Activated CD8-positive, alpha-beta memory T cell treated with anti-CD3 and anti-CD28 coated beads for 4 hours (primary cell): ENCODE measurements at places on chromosomes 1 and 21.
A peak's percentile ranks its signal among the peaks of the same experiment; 100 is the strongest.

DNA sequence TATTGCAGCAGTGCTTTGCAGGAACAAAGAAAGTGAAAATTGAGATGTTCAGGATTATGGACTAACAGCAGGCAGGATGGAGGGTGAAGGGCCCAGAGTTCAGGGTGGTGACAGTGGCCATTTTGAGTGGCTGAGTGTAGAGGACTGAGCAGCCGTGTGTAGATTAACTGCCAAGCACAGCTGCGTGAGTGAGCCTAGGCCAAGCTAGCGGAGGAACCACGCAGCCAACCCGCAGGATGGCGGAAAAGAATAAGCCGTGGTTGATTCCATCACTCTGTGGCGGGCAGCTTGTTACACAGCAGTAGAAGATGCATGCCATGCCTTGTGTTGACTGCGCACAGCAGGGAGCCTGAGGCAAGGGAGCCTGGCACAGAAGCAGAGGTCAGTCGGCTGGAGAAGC lies 102.5 kb upstream of the KIF26B start:
- DNase-seq = no peak

GRCh38 chr21:31221043-31221442 lies 123.0 kb downstream of the TIAM1 start:
- no peak for DNase-seq

GRCh38 chr1:224884361-224884801 lies 45.1 kb upstream of the DNAH14 start:
- DNase-seq = no peak

DNA sequence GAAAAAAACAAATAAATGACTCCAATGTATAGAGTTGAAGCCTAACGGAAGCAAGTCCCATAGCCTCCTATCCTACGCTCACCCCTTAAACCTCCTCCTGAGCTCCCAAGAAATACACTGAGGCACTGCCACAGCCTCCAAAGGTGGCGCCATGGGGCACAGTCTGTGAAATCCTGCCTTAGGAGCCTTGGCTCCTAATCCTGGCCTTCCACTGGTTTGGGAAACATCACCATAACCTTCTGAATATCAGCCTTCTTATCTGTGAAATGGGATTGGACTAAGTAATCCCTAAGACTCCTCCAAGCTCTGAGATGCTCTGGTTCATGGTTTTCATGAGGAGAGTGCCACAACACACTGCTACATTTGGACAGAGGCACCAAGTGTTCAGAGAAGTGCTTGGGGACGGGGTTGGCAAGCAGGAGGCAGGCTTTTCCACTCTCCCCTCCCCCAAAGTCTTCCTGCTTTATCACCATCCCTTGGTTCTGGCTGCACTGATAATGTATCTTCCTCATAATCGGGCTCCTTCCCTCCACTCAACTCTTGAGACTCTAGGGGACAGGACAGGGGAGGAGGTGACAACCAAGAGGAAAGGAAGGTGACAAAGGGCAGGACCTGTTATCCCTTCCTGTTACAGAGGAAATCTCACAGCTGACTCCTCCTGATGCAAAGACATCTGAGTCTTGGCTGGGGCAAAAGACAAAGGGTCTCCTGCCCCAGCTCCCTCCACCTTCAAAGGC lies 2.7 kb downstream of the SLAMF7 start:
- DNase-seq = no peak

DNA sequence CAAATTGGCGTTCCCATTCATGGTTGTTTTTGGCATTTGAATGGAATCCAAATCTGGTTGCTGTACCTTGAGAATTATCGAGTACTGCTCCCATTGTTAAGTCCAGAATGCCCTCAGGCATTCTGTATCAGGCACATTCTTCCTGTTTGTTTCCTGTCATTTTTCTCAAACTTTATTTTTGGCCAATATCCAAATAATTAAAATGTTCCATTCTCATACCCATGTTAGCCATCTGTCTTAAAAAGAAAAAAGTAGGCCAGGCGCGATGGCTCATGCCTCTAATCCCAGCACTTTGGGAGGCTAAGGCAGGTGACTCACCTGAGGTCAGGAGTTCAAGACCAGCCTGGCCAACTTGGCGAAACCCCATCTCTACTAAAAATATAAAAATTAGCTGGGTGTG lies 29.3 kb upstream of the SHISA4 start:
- no peak for DNase-seq

DNA sequence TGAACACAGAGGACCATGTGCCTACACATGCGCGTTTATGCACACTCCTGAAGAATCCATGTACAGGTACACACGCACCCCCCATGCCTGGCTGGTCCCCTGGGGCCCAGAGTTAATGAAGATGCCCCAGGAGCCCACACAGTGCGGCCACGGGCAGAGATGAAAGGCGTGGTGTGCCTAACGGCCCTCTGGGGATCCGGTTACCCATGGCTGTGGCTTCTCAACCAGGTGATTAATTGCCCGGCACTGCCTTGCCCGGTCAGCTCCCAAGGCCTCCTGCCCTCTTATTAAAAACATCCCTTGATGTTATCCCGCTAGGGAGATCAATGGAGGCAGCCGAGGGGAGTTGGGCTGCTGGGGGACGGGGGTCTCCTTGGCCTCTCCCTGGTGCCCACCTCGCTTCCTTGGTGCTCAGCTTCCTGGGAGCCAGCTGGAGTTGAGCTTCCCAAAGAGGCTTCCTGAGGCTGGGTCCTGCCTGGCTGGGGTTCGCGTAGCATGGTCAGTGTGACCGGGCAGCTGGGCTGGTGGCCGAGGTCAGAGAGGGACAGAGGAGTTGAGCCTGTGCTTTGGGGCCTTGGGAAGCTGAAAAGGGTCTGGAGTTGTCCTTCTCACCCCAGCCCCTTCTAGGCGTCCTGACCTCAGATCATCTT lies 75.0 kb upstream of the WNT4 start:
- no peak for DNase-seq

GRCh38 chr1:107786203-107786845 lies 178.7 kb downstream of the VAV3 start:
- DNase-seq = no peak

DNA sequence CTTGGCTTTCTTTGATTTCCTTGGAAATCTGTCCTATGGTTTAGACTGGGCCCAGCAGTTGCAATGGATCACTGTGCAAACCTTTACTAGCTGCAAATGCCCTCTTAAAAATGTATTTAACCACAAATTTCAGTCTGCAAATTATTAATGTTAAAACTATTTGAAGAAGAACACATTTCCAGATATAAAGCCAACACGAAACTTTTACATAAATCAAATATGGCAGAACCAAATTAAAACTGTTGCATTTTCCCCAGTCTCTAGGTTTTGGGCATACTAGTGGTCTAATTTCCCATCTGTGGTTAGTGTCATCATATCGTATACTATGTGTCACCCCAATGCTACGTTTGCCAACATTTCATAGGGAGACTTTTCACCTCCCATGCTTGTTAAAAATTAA lies 52.3 kb downstream of the HMCN1 start:
- no peak for DNase-seq

GRCh38 chr1:205317311-205317917 lies 4.1 kb downstream of the NUAK2 start:
- no peak for DNase-seq

DNA sequence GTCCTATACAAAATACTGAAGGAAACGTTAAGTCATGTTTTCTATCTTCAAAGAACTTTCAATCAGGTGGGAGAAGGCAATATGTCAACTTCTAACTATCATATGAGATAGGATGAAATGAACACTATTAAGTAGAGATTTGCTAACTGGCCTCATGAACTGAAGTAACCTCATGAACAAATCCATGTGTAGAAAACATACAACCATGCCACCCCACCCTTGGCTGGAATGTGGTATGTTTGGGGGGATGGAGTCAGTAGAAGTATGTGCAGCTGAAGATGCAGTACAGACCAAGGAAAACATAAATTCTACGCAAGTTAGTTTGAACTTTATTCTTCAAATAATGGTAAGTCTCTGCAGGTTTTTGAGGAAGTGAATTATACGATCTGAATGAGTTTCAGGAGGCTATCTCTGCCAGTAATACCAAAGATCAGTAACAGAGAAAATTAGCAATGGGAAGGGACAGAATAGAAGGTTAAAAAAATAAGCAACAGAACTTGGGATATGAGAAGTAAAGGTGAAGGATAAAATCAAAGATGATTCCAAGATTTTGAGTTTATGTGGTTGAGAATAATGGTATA lies 4.5 kb downstream of the TRMT1L start:
- no peak for DNase-seq

- no peak for DNase-seq
Measured at GRCh38 chr1:223030871-223031400, 112.1 kb downstream of the TLR5 start.

DNA sequence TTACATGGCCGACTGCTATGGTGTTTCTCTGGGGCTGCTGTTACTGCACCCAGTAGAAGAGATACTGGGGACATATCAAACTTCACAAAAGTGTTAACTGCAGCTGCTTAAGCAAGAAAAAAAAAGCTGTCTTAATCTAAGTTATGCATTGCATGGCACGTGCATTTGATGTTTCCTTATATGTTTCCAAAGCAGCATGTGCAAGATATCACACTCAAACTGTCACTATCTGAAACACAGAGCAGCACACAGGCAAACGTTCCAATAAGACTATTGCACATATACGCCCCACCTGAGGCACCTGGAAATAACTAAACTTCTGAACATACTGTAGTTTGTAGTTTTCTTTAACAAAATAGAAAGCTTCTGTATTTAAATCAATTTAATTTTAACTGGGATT lies 671.4 kb upstream of the ADGRL2 start:
- no peak for DNase-seq

GRCh38 chr1:36151845-36152203 lies 2.5 kb upstream of the TRAPPC3 start:
- DNase-seq = peak; percentile 35

- DNase-seq = no peak
Measured at GRCh38 chr1:27152004-27152828, 2.7 kb downstream of the SLC9A1 start.

DNA sequence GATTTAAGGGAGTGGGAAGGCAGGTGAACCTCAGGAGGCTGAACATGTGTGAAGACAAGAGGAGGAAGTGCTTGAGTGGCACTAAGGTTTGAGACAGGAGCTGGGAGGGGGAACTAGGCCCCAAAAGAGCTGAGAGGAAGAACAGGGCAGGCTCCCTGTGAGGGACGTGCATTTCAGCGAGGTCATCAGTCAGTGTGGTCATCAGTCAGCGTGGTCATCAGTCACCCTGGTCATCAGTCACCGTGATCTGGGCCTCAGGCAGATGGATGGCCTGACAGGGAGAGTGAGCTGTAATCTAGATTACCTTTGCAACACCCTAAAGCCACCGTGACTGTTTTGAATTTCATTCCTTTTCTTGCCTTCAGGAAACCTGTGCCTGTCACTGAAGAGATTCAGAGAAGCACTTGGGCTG lies 29.1 kb downstream of the VTCN1 start:
- no peak for DNase-seq

DNA sequence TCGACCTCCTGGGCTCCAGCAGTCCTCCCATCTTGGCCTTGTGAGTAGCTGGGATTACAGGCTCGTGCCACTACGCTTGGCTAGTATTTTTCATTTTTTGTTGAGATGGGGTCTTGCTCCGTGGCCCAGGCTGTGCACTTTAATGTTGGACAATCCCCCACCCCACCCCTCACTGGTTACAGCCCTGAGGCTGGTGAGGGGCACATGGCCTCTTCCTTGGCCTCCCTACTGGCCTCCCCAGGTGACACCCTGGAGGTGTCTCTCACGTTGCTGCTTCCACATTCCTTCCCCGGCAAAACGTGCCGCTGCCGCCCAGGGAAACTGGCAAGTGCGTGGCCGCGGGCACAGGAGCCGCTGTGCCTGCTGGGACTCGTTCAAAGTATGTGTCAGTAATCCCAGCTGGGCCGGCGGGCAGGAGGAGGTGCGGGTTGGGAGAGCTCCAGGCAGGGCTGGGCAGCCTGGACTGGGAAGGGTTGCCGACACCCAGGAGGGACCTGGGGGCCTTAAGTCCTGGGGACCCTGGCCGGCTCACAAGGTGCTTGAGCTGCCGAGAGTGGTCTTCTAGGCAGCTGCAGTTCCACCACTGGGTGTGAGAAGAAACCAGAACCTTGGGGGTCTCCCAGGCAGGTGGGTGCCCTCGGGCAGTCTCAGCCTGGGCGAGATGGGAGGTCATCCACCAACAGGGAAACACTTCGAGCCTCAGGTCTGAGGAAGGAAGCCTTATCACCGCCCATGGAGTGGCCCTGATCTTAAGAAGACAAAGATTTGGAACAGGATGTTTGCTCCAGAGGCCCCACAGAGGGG lies 6.5 kb downstream of the WNT3A start:
- no peak for DNase-seq

- DNase-seq = no peak
Measured at GRCh38 chr1:168431882-168432281, 111.9 kb downstream of the XCL2 start.

DNA sequence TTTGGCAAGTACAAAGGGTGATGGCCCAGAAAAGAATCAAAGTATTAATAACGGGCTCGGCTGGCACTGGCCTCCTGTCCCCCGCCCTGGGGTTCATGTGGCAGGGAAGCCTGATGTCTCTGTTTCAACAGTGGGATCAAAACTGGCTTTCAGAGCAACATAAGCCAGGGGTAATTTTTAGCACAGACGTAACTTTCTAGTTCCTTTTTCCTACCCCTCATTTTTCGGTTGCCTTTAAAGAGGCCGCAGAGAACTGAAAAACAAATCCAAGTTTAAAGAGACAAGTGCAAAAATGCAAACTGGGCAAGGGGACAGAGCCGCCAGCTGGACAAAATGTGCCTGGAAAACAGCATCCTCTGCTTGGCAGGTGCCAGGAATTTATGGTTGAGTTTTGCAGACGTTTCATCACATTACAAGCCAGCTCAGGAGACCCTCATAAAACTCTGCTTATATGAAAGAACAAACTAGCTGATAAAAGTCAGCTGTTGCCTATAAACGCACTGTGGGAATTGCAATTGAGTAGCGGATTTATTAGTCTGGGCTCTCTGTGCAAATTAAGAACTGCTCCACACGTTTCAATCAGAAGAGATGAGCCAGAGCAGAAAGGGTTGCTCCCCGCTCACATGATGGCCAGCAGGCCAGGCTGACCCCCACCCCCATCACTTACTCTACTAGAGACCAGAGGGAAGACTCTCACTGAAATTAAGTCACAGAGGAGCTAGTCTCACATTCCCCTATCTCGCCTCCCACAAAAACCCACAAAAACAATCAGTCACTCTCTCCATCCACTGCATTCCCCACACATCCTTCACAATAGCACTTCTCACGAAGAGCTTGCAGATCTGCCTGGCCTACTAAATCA lies 15.8 kb upstream of the CDCA8 start:
- no peak for DNase-seq

DNA sequence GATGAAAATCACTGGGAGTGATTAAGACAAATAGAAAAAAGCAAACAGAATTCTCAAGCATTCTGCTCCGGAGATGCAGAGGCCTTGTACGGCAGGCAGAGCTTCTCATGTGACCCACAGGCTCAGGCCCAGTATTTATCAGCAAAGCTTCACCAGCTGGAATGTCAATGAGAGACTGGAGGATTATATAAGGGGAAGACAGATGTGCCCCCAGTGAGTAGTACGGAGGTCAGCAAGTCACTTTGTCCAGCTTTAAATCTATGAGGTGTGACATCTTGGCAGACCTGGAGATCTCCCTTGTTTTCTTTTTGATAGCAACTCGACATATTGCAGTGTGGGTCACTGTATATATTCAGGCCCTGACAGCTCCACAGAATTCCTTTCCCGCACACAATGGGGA lies 106.8 kb downstream of the HHIPL2 start:
- no peak for DNase-seq

- no peak for DNase-seq
Measured at GRCh38 chr21:36045993-36046392, 14.3 kb downstream of the SETD4 start.
